Stimulated activated naive CD8-positive, alpha-beta T cell treated with anti-CD3 and anti-CD28 coated beads, Interleukin-15, Interleukin-2, amounts not matched to agents 100 U/mL and 50 U/mL, for 24 hours (primary cell): ENCODE measurements at places on chromosomes 12 and 14.

DNA sequence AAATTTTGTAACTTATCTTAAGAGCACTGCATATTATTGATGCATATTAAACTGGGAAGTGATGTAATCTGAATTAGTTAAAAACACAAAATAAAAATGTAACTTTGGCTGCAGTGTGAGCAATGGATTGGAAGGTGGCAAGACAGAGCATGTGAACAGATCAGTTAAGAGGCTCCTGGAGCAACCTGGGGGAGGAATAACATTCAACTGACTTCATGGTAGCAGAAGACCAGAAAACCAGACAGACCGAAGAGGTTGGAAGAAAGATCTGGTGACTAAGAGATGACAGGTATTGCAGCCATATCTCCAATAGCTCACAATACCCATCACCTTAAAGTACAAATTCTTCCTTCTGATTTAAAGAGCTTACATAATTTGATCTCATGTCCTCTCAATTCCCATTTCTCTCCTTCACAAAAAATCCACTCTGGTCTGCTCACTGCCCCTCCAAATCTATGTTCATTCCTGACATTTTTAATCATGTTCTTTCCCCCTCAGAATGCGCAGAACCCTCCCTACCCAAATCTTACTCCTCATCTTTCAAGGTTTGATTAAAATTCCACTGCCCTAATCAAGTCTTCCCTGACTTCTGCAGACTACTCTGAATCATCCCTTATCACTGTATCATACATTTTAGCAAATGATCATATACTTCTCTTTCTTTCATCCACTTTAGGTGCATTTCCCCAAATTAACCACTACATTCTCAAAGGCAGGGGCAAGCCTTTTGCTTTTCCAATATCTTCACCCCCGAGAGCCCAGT, 51.5 kb downstream of the DUSP16 start:
- no peak for DNase-seq

DNA sequence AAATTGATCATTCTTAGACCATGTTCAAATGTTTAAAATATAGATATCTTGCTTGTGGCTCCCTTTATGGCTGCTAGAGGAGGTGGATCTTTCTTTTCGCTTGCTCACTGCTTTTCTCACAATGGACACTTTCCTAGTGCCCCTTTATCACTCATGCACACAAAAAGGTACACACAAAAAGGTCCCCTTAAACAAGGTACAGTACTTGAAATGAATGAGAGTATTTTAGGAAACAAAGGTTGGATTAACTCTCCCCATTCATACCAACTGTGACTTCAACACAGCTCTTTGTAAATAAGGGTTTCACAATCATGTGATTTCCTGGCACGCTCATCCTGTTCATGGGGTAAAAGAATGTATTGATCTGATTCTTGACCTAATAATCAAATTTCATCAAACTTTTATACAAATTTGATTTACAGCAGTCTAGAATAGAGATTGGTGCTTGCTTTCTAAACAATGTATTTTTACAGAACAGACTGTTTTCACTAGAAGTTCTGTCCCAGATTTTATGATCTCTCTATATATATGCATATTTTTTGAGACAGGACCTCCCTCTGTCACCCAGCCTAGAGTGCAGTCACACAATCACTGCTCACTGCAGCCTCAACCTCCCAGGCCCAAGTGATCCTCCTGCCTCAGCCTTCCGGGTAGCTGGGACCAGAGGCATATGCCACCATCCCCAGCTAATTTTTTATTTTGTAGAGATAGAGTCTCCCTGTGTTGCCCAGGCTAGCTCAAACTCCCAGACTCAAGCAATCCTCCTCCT, 34.4 kb upstream of the EPS8 start:
- no peak for DNase-seq

- no peak for DNase-seq
Observed at GRCh38 chr14:28576523-28576922, 190.1 kb upstream of the FOXG1 start.

- DNase-seq, result peak; percentile 8
Observed at GRCh38 chr12:42094277-42094676, 50.4 kb downstream of the GXYLT1 start.

- no peak for DNase-seq
Observed at GRCh38 chr12:116856729-116857128, 24.5 kb downstream of the HRK start.

GRCh38 chr12:104959335-104959841, 1.3 kb upstream of the SLC41A2 start:
- no peak for DNase-seq

DNA sequence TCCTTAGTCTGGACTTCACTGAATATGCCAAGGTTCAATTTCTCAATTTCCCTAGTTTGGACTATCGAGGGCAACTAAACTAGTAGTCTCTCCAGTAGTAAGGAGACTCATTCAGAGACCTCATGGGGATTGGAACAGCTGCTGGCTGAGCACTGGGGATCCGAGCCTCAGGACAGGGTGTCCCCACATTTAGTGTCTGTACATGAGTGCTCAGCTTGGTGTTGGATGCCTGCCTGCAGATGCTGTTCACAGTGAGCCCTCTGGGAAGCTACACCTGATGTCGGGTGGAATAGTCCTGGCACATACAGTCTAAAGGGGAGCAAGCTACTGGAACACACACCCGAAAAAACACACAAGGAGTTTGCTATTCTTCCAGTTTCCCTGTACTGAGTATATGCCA, 820 bp upstream of the FGF23 start:
- DNase-seq, result no peak

- DNase-seq, result peak; percentile 74
Observed at GRCh38 chr12:71662849-71663560, 643 bp downstream of the ZFC3H1 start.

- DNase-seq, result no peak
Observed at GRCh38 chr12:63955831-63956666, 111.5 kb downstream of the SRGAP1 start.

GRCh38 chr12:27013611-27014084, 536 bp downstream of the TM7SF3 start:
- no peak for DNase-seq

DNA sequence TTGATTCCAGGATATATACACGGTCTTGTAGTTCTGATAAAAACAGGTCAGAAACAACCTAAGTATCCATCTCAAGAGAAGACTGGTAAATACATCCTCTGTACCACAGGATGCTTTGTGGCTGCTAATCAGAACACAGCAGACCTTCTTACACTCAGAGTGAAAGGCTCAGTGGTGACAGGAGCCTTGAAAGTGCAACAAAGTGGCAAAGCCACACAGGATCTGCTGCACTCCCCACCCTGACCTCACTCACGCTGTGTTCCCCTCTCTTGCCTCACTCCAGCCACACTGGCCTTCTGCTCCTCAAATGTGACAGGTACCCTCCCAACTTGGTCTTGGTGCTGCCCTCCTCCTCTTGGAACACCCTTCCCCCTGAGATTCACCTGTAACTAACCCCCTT, 98.1 kb upstream of the GRIP1 start:
- DNase-seq, result peak; percentile 55

GRCh38 chr14:53147208-53147607, 5.9 kb downstream of the DDHD1 start:
- no peak for DNase-seq

DNA sequence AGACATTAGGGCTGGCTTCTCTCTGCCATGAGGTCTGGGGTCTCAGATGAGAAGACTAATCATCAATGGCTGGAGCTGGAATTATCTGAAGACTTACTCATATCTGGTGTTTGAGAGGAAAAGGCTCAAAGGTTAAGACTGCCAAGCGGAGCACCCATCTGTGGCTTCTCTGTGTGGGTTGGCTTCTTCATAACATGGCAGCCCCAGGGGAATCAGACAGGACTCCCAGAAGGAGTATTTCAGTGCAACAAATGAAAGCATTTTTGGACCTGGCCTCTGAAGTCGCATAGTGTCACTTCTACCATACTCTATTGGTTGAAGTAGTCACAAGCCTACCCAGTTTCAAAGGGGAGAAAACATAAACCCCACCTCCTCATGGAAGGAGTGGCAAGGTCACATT, 171.8 kb upstream of the KRR1 start:
- DNase-seq, result no peak

DNA sequence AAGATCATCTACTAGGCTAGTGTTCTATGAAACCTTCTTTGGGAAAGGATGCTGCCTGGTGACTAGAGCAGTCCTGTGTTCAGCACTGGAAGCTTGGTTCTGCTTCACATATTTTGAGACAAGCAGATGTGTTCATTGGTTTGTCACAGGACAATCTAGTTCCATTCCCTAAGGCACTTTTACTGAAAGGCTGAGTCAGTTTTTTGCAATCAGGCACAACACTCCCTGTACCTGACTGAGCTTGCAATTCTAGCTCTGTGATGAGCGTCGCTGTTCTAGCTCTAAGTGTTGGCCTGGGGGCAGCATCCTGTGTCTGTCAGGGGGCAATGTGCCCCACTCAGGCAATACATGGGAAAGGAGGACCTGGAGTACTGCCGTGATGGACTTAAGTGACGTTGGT, 144.4 kb downstream of the CAND1 start:
- no peak for DNase-seq

GRCh38 chr14:51650716-51651387, 858 bp upstream of the FRMD6 start:
- no peak for DNase-seq

DNA sequence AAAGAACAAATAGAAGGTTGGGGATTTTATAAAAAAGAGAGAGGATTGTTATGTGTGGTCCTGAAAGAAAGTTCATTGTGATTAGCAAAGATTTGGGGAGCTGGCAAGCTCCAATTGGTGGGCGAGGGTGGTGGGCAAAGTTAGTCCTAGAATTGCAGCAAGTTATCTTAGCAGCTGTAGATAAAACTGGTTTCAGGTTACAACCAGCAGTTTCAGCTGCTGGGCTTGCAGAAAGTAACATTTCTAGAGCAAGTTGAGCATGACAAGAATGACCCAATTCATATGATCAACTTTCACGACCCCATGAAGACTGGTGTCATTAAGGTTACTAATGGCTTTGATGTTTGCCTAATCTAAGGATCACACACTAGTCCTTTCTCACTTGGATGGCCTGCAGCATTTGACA, 177.9 kb upstream of the NUDT4 start:
- DNase-seq, result no peak

GRCh38 chr14:39861696-39862095, 429.5 kb upstream of the FBXO33 start:
- DNase-seq, result no peak

GRCh38 chr14:65045709-65046108, 56.6 kb downstream of the MAX start:
- no peak for DNase-seq

GRCh38 chr12:128276471-128276870, 9.5 kb downstream of the TMEM132C start:
- DNase-seq, result no peak

DNA sequence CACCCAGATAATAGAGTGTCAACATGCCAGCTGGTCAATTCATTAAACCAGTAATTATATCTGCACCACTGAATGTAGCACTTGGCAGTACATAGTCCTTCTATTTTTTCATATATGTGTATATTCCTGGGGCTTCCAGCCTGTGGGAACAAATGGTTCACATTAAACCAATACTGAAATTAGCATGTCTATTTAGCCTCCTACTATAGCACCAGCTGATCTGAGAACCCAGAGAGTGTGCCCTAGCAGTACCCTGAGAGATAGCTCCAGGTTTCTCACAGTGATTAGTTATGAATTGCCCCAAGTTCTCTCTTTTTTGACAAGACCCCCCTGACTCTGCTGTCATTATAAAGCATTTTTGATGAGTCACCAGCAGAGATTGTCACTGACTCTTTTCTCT, 1097.3 kb upstream of the FLRT2 start:
- DNase-seq, result no peak

GRCh38 chr12:90712671-90713070, 242.3 kb downstream of the CCER1 start:
- DNase-seq, result no peak

- DNase-seq, result no peak
Observed at GRCh38 chr14:71411738-71412137, 504.5 kb downstream of the PCNX1 start.

GRCh38 chr12:77062396-77062795, 3.0 kb downstream of the E2F7 start:
- DNase-seq, result no peak

DNA sequence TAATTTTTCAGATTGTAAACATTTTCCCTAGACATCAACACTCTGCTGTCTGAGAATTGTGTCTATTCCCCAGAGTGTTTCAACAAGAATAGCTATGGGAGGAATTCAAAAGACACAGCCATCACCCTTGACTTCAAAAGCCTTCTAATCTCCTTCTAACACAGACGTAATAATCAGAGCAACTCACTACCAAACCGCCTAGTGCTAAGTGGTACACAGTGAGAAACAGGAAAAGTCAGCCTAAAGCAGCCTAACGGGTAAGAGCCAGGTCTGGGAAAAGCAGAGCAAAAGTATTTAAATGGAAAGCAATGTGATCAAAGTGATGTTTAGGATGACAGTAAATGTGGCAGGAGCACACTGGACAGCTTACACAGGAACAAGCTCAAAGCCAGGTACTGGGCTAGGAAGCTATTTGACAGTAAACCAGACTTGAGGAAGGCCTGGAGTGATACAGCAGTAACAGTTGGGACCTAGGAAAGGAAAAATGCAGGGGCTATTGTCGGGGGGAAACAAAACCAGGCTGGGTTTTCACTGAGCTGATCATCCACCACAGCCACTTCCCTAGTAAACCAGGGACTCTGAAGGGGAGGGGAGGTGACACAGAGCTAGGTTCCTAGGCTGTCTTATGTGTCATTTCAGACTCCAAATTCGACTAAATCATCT, 29.4 kb downstream of the CORO1C start:
- DNase-seq, result peak; percentile 20

- no peak for DNase-seq
Observed at GRCh38 chr12:79275631-79276030, 411.1 kb downstream of the SYT1 start.

- DNase-seq, result no peak
Observed at GRCh38 chr14:31360919-31361662, 59.3 kb downstream of the HEATR5A start.

DNA sequence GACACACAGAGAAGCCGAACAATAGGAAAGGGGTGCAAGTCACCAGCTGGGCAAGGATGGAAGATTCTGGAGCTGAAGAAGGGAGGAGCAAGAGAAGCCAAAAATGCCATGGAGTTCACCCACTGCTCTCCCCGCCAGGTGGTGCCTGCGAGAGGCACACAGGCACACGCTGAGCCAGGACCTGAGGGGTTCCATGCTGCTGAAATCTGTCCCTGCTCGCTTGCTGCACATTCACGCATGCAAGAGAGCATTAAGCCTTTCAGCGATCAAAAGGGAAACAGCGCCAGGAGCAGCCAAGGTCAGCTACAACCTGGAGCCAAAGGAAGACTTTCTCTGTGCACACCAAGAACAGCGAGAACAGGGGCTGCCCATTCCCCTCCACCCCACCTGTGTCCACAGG, 104.1 kb downstream of the ANO2 start:
- DNase-seq, result no peak

- DNase-seq, result no peak
Observed at GRCh38 chr12:4202487-4202886, 71.1 kb upstream of the CCND2 start.

GRCh38 chr12:90991952-90992465, 12.8 kb downstream of the EPYC start:
- no peak for DNase-seq

DNA sequence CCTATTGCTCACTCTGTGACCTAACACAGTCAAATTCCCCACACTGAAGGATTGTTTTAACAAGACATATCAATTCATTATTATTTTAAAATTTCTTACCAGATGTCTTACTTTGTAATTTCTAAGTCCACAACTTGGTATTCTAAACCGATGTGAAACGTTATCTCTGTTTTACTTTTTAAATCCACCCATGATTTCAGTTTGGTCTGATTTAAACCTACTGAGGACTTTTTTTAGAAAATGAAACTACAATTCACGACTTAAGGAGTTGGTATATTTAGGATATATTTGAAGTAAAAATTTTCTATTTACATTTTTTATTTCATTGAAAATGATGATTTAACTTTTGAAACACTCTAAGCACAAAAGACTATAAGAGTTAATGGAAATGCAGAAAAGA, 35.1 kb upstream of the GRIP1 start:
- DNase-seq, result no peak
